Natural killer cell (primary cell): ENCODE measurements at places on chromosomes 13 and 19. TPM values are rescaled to one million over a fixed set of nuclear protein-coding genes. Genes with fewer than 3 reads are reported as not detected.

The CEACAM6 gene
- not detected for total RNA-seq

The C19orf67 gene
- not detected for total RNA-seq

The SOX1 gene
- not detected for total RNA-seq

The GPR12 gene
- total RNA-seq: not detected

The KIRREL2 gene
- total RNA-seq: not detected

The SIGLEC5 gene
- 0.90 TPM for total RNA-seq

The CYP2F1 gene
- 0.93 TPM for total RNA-seq

The UBE2L5 gene
- not detected for total RNA-seq

The RFX1 gene
- 31.8 TPM for total RNA-seq

The MOB3A gene
- total RNA-seq: 239 TPM

The PGLYRP2 gene
- total RNA-seq: not detected

The FPR1 gene
- total RNA-seq: 3.4 TPM

The CEACAM16 gene
- total RNA-seq: not detected

The SMIM44 gene
- total RNA-seq: not detected

The TEX26 gene
- total RNA-seq: not detected

The CGB8 gene
- total RNA-seq: not detected

The PLVAP gene
- not detected for total RNA-seq

The TNNT1 gene
- not detected for total RNA-seq

The CPAMD8 gene
- 4.9 TPM for total RNA-seq

The CCL25 gene
- not detected for total RNA-seq

The KLK2 gene
- total RNA-seq: not detected

The SCGB2B2 gene
- 1.3 TPM for total RNA-seq

The LHB gene
- 1.4 TPM for total RNA-seq

The BCAM gene
- not detected for total RNA-seq

The ZNF701 gene
- total RNA-seq: 28.4 TPM

The VSTM1 gene
- 2.8 TPM for total RNA-seq

The ZNF431 gene
- 39.7 TPM for total RNA-seq

The OR10H1 gene
- not detected for total RNA-seq

The KLK1 gene
- not detected for total RNA-seq

The GAPDHS gene
- not detected for total RNA-seq
